ENCODE measurements at places on chromosomes 1 and 21.

DNA sequence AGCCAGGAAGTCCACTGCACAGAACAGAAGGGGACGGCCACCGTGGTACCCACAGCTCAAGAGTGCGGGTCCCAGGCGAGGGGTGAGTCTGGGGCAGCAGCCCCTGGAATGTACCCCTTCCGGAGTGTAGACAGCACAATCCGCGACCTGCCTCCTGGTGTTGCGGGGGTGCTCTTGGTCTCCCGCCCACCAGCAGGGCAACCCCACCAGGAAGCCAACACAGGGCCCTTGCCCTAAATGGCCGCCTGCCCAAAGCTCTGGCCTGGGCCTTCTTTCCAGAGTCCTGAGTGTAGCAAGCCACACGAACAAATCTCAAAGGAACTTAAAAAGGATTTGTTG lies 1.1 kb upstream of the SLC19A1 start:
- DNase-seq, result no peak

GRCh38 chr1:8858888-8859706 lies 19.4 kb downstream of the ENO1 start:
- DNase-seq, result no peak

GRCh38 chr1:161473348-161473747 lies 31.9 kb upstream of the FCGR2A start:
- no peak for DNase-seq

DNA sequence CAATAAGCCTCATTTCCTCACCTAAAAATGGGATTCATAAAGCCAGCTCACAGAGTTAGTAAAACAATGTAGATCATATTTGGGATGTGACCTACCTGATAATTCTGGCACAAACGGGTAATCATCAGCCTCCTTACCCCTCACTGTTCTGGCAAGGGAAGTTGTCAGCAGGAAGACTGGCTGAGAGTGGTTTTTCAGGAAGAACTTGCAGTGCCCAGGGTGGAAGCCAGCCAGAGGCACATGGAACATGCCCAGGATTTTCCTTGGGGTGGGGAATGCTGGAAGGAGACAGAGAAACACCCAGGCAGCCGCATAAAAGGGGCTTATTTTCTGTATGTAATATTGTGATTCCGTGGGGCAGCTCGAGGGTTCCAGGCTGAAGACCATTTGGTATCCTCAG lies 7.7 kb upstream of the SLC5A9 start:
- no peak for DNase-seq

DNA sequence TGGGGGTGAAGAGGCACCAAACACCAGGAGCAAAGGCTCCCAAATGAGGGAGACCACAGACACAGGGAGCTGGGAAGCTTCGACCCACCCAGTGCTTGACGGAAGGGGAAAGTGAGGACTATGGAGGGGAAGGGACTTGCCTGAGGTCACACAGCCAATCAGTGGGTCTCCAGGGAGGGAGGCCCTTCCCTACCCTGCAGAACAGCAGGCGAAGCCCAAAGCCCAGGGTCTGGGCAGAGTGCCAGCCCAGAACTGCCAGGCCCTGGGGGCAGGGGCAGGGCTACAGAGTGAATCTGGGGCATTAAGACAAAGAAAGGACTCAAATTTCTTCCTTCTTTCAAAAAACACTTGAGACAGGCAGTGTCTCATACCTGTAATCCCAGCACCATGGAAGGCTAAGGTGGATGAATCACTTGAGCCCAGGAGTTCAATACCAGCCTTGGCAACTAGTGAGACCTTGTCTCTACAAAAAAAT lies 45.5 kb upstream of the ECE1 start:
- DNase-seq, result no peak

- DNase-seq, result no peak
These were observed 42.2 kb downstream of the RAP1GAP start for GRCh38 chr1:21626921-21627339.

DNA sequence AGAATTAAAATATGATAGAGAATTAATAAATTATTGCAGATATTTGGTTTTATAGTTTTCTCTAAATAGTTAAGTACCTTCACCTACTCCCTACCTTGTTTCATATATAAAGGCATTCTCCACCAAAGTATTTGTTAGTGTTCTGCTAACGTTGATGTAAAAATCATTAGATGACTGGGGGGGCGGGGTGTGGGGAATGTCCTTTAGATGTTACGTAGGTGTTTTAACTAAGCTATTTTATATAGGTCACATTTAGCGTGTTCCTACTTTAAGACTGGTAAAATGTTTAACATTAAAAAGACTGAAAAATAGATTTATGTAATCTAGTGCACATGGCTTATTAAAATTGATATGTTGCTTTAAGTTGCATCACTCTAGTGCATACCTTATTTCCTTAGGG lies 48.6 kb downstream of the PTPRC start:
- no peak for DNase-seq

DNA sequence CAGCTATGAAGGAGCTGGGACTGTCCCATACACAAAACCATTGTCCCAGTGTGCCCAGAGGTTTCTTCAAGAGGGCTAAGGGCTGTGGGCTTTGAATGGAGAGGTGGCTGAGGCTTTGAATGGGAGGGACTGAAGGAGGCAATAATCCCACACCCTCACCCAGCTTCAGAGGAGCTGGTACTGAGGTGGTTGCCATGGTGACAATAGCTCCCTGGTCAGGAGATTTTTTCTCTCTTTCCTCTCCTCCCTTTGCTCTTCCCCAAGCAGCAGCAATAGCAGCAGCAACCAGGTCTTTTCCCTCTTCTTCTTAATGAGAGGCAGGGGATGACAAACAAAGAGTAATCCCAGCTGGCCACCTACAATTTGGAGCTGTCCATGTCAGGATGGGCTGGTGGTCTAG lies 1.6 kb downstream of the HPCAL4 start:
- DNase-seq, result no peak

GRCh38 chr1:2083666-2084065 lies 33.5 kb downstream of the PRKCZ start:
- DNase-seq, result no peak

- no peak for DNase-seq
These were observed 897 bp downstream of the COL16A1 start for GRCh38 chr1:31702836-31703404.

- no peak for DNase-seq
These were observed 17.7 kb upstream of the TRNAU1AP start for GRCh38 chr1:28535180-28535579.

DNA sequence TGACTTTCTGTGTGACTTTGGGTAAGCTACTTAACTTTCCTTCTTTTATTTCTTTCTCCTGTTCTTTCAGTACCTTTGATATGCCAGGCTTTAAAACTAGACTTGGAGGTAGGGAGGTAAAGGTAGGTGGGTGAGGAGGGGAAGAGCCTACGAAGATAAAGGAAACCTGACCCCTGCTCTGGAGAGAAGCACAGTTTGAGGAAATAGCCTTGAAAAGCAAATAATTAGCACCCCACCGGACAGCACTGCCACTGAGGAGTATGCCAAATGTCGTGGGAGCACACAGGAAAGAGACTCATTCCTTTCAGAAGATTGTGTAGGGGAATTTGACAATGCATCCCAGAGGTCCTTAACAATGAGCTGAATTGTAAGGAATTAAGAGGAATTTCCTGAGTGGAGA lies 65.2 kb upstream of the SPAG17 start:
- no peak for DNase-seq

DNA sequence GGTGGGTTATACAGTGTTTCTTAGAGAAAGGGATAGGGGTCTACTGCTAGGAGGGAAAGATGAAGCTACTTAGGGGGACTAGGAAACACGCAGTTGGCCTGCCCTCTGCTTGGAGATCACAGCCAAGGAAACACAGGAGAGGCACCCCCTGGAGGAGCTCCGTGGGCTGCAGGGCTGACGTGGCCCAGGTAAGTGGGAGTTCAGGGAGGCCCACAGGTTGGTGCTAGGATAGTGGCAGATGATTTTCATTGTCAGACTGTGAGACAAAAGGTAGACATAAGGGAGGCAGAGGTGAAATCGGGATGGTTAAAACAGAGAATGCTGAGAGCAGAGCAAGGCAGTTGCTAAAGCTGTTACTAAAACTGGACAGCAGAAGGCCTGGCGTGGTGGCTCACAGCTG lies 463.0 kb downstream of the DSCAM start:
- no peak for DNase-seq

DNA sequence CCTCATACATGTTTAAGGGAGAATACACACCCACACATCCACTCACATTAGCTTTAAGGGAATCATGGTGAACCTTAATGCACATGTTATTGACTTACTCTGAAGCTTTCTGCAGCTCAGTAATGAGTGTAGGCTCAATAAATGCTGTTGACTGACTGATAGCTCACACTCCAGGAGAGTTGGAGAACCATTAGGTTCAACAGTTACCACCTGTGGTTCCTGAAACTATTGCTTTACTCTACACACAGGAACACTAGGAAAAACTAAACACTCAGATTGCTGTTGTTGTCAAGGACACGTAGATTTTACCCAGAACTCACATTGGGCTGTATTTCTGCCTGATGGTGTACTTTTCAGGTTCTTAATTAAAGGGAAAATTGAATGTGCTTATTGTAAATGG lies 37.3 kb downstream of the ZC3H11B start:
- DNase-seq, result no peak

- no peak for DNase-seq
These were observed 1.6 kb downstream of the INPP5B start for GRCh38 chr1:37945251-37945650.

- DNase-seq, result peak; percentile 31
These were observed 145.6 kb downstream of the HIVEP3 start for GRCh38 chr1:41773144-41773591.

DNA sequence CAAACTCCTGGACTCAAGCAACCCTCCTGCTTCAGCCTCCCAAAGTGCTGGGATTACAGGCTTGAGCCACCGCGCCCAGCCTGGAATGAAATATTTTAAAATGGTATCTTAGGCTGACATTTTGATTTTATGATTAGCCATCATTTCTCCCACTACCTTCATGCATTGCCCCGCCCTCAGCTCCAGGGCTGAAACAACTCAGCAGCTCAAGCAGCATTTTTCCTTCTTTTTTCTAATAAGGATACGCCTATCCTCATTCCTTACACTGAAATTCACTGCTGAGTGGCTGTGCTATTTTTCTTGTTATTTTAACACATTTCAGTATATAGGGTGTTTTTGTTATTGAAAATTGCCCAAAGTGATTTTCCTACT lies 56.8 kb upstream of the HTR1D start:
- DNase-seq, result no peak

- DNase-seq, result no peak
These were observed 197.2 kb downstream of the ADSS2 start for GRCh38 chr1:244254467-244254866.

DNA sequence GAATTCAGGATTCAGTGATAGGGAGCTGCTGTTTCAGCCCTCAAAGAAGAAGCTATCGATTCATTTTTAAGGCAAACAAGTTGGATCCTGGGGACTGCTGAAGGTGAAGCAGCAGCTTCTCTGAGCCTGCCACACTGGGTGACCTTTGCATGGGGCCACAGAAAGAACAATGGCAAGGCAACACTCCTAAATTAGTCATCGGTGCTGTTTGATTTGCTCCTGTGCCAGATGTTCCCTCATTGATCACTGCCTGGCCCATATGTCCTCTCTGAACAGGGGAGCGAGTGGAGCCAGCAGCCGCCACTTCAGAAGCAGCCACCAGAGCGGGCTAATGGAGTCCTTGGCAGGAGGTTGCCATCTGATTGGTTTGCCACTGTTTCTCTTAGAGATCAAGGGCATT lies 391.5 kb downstream of the NTNG1 start:
- no peak for DNase-seq

- DNase-seq, result no peak
These were observed 129.8 kb downstream of the PIK3R3 start for GRCh38 chr1:46002551-46003150.

- DNase-seq, result no peak
These were observed 20.3 kb upstream of the CXADR start for GRCh38 chr21:17492415-17493168.

DNA sequence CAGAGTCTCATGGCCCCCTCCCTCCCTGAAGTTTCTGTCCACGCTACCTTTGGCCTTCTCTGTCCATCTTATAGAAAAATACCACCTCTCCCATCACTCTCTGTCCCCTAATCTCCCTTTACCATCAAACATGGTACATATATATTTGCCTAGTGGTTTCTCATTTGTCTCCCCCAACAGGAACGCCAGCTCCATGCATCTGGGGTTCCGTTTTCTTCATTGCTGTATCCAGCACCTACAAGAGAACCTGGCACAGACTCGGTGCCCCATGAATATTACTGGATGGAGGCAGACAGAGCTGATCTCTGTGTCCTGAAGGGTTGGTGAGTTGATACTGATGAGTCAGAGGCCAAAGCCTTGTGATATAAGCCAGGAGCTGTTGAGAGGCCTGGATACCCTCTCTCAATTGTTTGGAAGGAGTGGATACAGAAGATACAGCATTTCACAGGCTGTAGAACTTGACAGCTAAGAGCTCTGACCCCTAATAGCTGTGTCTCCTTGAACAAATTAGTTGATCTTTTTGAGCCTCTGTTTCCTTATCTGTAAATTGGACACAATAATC lies 21.9 kb downstream of the HEYL start:
- DNase-seq, result no peak

DNA sequence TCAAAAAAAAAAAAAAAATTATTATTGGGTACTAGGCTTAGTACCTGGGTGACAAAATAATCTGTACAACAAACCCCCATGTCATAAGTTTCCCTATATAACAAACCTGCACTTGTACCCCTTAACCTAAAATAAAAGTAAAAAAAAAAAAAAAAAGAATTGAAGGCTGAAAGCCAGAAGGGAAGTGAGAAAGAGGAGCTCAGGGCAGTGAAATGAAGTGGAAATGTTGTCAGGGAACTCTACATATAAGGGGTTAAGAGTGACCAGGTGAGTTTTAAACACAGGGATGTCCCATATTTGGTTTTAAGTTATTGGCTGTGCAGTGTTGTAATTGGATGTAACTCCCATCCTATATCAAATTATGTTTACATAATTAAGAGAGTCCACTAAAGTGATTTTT lies 85.7 kb upstream of the ABCD3 start:
- DNase-seq, result no peak

GRCh38 chr1:230975636-230976035 lies 3.0 kb downstream of the TTC13 start:
- DNase-seq, result no peak

GRCh38 chr1:67740543-67740942 lies 55.5 kb downstream of the GADD45A start:
- no peak for DNase-seq

DNA sequence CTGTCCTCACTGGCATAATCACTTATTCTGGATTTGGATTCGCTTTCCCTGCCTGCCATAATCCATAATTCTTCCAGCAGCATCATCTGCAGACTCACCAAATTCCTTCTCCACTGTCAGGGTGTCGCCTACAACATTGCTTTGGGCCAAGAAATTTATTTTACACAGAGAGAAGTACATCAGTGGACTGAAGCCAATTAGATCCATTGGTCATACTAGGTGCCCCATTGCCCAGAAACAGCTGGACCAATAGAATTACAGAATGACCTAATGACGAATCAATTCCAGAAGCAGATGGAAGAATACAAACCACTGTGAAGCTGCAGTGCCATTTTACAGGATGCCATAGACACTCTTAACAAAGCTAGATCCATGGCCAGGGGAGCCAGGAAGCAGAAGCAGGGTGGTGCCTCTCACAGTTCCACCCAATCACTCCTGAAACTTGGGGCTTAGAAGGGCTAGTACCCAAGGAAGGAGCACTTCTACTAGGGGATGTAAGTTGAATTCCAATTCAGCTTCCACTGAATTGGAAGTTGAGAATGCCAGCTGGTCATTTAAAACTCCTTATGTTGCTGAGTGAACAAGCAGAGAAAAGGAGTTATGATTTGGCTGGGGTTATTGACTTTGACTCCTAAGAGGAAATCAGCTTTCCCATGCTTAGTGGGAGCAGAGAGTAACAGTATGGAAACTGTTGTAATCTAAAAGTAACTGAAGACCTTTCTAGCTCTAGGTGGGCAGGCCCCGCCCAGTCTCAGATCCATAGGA lies 44.0 kb downstream of the EDN2 start:
- no peak for DNase-seq

Measured in AG09319 (cell line).